ENCODE measurements at places on chromosomes 4 and X. TPM values are rescaled to one million over a fixed set of nuclear protein-coding genes. Genes with fewer than 3 reads are reported as not detected.

Gene FAT1
- total RNA-seq = 410 TPM

Gene FAM9B
- 0.12 TPM for total RNA-seq

Gene LNX1
- 19.3 TPM for total RNA-seq

Gene REPS2
- total RNA-seq = 16.2 TPM

Gene CYP2U1
- 6.1 TPM for total RNA-seq

Gene SPANXB1
- not detected for total RNA-seq

Gene SOX3
- not detected for total RNA-seq

Gene MEPE
- total RNA-seq = not detected

Gene GABRQ
- 0.99 TPM for total RNA-seq

Gene PPP1R3F
- 8.3 TPM for total RNA-seq

Gene SMIM43
- total RNA-seq = 0.23 TPM

Gene NXF2
- not detected for total RNA-seq

Gene SH2D1A
- 0.47 TPM for total RNA-seq

Gene BTK
- 6.0 TPM for total RNA-seq

Gene NKRF
- total RNA-seq = 8.3 TPM
